ENCODE measurements at places on chromosomes 13 and 19. TPM values are rescaled to one million over a fixed set of nuclear protein-coding genes. Genes with fewer than 3 reads are reported as not detected.

The PLIN5 gene
- 4.6 TPM for total RNA-seq

The ZNF320 gene
- 30.4 TPM for total RNA-seq

The ZNF530 gene
- total RNA-seq, result 5.3 TPM

The THSD8 gene
- not detected for total RNA-seq

The ZNF177 gene
- total RNA-seq, result 8.1 TPM

The OSCAR gene
- total RNA-seq, result 0.46 TPM

The TLE6 gene
- 3.9 TPM for total RNA-seq

The ZNF101 gene
- total RNA-seq, result 9.2 TPM

The C13orf42 gene
- total RNA-seq, result 0.23 TPM

The PSG11 gene
- total RNA-seq, result not detected

The MYADM gene
- 6.7 TPM for total RNA-seq

The DNAJC15 gene
- total RNA-seq, result 23.1 TPM

The CGB1 gene
- not detected for total RNA-seq

The PEG3 gene
- total RNA-seq, result 380 TPM

The ZNF792 gene
- 16.6 TPM for total RNA-seq

The CFD gene
- 1.6 TPM for total RNA-seq

The KIR2DL1 gene
- total RNA-seq, result not detected

The TUBB4A gene
- 169 TPM for total RNA-seq

The POU4F1 gene
- 0.69 TPM for total RNA-seq

The GRIN2D gene
- total RNA-seq, result 15.7 TPM

Data from diencephalon (tissue), 1 donor.